Stimulated activated CD4-positive, alpha-beta T cell treated with anti-CD3 and anti-CD28 coated beads, Interleukin-4, amount 100 ng/mL, for 1 hour (primary cell): ENCODE measurements at places on chromosomes 6 and 20.

- DNase-seq, result no peak
Observed at GRCh38 chr6:152094992-152095592, 287.6 kb downstream of the ESR1 start.

- DNase-seq, result no peak
Observed at GRCh38 chr20:25745100-25745499, 48.4 kb upstream of the ZNF337 start.

DNA sequence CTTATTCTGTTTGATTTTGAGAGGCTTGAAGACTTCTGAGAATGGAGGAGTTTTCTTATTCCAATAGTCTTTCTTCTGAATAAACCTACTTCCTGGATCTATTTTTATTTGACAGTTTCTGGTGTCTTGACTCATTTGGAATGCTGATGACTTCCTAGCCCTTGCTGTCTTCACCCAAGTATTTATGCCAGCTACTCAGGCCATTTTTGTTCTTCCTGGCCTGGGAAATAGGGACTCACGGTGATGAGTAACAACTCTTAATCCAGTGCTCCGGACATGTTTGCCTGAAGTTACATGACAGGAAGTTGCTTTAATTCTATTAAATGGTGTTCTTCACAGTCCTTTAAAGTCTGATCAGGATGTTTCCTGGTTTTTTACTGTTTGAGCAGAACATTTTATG, 272.1 kb upstream of the EYS start:
- DNase-seq, result no peak

DNA sequence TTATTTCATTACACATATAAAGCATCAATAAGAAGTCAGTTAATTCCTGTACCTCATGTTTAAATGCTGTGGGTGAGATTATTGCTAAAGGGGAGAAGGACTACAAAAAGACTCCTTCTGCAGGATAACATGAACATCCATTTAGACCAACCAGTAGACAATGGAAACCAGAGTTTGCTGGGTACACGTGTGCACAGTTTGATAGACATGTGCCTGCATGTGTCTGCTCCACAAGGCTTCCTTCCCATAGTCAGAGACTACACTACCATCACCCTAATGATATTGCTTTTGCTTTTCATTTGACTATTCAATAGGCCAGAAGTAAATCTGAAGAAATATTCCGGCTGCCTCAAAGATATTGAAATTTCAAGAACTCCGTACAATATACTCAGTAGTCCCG, 231.6 kb downstream of the ARHGAP18 start:
- DNase-seq, result no peak

DNA sequence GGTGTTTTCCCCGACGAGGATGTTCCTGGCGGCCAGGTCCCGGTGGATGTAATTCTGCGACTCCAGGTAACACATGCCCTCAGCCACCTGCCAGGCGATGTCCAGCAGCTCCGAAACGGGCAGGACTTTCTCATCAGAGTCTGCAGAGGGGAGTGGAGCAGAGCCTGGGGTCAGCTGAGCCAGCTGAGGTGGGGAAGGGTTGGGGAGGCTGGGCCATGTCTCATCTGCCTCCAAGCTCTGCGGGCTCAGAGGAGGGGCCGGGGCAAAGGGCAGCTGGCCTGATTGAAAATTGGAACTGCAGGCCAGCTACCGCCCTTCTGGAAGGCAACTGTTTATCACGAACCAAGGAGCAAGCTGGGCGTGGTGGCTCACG, 6.4 kb downstream of the PTK6 start:
- DNase-seq, result no peak

- DNase-seq, result no peak
Observed at GRCh38 chr20:15654208-15654649, 919.0 kb downstream of the KIF16B start.

DNA sequence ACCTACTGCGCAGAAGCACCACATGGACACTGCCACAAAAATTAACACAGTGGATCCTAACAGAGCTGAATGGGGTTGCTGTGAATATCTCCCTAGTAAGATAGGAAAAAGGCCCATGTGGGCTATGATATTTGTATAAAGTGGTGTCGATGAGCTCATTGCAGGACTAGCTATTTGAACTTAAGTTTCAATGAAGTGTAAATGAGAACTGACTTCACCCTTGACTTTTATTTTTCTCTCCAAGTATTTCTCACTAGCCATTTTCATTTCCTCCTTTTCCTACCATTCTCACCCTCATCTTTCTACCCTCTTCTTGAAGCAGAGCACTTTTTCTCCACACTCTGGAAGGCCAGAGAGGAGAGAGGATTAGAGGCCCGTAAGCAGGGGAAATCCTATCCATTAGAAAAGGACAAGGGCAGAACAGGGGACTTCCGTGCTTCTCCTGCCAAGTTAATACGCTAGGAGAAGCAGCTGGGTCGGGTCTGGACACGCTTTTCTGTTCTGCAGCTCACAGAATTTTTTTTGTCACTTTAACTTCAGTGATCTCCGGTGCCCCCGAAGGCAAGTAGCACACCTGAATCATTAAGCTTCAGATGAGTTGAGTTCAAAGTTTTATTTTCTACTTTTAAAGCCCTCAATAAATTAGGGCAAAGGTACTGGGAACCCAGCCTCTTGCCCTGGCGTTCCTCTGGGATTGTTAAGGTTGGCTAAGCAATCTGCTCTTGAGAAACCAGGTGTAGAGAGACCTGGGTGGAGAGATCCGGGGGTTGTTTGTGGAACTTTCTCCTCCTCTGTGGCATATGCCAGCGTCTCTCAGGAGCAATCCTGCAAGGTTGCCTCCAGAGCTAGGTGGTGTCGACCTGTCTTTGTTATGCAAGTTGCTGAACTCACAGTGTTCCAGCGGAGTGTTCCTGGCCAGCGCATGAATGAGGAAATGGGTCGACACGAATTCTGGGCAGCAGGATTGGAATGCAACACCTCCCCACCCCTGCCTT, 56.2 kb upstream of the ARID1B start:
- DNase-seq, result no peak

DNA sequence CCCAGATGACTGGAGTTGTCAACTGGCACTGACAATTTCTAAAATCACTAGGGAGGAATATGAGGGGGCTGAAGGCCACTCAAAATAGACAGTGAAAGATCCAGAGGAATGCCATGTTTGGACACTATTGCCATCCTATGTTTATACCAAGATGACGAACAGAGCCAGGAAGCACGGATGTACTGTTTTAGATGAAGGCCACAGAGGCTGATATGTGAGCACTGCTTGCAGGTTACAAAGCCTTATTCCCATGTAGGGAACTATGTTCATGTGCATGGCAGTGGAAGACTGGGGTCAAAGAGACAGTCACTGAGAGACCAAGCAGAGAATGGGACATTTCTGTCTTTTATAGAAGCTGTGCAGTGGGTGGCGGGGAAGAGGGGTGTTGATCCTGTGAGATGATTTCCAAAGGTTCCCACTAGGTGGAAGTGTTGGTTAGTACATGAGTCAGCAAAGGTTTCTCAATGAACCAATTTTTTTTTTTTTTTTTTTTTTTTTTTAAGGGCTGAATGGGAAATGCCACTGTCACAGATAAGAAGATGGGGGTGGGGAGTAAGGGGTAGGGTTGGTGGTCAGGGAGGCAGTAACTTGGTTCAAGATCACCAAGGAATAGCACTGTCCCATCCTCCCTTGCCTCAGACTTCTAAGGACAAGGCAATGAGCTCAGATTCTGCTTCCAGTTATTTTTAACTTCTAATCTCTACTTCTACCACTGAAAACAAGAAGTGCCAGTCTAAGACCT, 46.7 kb upstream of the MOCS1 start:
- no peak for DNase-seq

DNA sequence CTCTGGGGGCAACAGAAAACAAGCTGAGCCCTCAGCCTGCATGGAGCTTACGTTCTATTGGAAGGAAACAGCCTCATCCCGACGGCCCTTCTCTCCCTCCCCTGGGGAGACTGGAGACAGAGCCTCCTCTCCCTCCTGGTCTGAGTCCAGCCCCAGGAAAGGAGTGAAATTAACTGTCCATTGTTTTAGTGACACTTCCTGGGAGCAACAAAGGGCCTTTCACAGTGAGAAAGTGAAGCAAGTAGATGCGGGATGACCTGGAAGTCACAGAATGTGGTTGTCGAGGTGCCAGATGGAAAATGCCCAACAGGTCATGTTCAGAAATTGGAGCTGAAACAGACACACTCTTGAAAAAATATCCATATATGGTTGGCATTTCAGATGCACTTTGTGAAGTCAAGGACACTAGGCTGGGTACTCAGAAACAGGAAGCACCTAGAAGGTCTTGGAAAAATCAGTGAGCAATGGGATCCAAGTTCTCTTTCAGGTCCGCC, 77.8 kb downstream of the TFAP2C start:
- no peak for DNase-seq

DNA sequence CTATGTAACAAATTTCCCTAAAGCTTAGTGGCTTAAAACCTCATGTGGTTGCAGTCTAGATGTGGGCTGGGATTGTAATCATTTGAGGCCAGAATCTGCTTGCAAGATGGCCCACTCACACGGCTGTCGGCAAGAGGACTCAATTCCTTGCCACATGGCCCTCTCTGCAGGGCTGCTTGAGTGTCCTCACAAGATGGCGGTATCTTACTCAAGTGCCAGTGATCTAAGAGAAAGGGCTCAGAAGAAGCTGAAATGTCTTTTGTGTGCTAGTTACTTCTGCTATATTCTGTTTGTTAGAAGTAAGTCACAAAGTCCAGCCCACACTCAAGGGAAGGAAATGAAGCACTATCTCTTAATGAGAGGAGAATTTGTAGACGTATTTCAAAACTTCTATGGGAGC, 47.1 kb upstream of the PMEPA1 start:
- DNase-seq, result no peak

DNA sequence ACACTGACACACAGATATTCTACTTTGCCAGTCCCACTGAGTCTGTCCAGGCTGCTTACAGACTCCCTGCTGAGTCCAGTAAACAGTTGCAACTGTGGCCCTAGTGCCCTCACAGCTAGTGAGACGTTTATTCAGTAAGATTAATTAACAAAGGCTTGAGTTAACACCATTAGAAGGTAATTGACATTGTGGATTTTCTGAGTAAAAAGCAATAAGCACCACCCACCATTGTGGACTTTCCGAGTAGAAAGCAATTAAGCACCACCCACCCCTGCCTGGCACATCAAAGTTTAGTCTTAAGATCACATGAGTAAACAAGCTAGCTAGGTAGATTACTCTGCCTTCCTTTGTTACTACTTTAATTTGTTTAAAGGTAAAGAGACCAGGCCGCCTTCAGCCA, 408.6 kb upstream of the IMPG1 start:
- no peak for DNase-seq

GRCh38 chr20:8424010-8424409, 291.9 kb downstream of the PLCB1 start:
- DNase-seq, result no peak
